Activated T-cell treated with anti-CD3 and anti-CD28 coated beads for 48 hours (primary cell): ENCODE measurements at places on chromosomes 6 and 20.

GRCh38 chr6:143564484-143565017 lies 53.0 kb upstream of the FUCA2 start:
- DNase-seq, result no peak

DNA sequence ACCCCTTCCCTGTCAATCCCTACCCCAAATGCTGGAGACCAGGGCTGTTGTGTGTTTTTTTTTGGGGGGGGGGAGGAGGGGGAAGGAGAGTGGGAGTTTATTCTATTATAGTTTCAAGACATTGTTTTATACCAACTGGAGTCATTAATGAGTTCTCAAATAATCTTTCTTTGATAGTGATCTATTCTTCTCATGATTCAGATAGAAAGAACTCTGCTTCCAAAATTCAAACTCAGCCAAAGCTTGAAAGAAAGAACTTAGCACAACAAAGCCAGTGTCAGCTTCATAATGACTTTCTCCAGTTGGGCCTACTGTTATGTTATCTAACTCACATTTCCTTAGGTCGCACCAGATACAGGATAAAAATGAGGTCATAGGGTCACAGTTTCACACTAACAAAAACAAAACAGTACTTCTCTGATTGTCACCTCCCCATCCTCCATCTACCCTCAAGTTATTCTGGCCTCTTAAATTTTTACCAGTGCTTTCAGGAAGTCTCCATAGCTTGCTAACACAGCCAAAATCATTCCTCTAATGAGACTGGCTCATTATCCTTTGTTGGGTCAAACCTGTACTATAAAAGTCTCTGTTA lies 19.0 kb upstream of the MAP3K7 start:
- DNase-seq, result no peak

DNA sequence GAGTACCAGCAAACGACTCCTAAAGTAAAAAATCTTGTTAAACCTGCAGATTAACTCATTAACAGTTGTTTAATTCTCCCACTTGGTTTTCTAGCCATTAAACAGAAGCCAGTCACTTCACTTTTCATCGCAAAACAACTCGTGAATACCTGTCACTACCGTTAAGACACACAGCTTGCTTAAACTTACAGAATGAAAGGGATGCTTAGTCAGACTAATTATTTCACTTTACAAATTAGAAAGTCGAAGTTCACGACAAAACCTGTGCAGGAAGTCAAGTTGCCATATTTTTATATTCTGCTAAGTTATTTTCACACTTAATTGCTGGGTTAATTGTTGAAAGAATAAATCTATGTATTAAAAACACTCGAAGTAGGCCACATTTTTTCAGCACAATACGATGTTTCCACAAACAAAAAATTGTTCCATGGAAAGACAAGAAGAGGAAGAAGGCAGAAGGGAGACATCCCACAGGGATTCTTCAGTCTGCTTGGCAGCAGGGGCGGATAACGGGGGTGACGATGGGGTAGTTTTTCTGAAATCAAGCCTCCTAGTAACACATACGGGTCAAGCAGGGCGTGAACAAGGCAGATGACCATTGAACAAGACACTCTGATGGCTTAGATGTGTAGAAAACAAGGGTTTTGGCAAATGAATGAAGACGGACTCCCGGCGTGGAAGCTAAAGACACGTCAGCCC lies 933 bp downstream of the SSR1 start:
- DNase-seq, result no peak

GRCh38 chr6:24064106-24064505 lies 61.9 kb upstream of the NRSN1 start:
- no peak for DNase-seq

DNA sequence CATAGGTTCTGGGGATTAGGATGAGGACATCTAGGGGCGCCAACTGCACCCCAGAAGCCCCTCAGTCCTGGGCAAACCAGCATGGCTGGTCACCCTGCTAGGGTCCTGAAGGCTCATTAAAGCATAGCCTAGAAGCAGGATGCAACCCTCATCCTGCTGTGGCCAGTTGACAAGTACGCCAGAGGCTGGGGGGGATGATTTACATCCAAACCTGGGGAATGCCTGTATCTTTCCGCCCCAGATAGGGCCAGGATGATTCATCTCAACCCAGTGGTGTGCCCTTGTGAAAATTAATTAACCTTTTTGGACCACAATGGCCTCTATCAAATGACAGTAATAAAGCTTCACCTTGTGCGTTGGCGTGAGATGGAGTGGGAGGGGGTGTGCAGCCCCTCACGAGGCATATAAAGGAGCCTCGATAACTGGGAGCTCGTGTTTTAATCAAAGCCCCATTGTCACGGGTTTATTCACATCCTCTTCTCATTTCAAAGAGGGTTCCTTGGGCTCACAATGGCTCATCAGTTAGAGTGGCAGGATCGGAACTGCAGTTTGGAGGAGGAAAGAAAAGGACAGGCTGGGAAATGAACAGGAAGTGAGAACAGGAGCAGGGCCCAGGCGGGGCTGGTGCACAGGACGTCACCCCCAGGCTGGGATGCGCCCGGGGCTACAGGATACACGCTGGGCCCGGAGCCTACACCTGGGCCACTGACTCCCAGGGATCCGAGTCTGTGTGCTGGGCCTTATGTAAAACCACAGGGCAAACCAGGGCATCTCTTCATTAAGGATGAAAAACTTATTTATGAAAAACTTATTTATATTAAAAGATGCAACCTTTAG lies 121.8 kb upstream of the PHACTR3 start:
- DNase-seq, result no peak

GRCh38 chr6:139290787-139291311 lies 949 bp downstream of the TXLNB start:
- no peak for DNase-seq

DNA sequence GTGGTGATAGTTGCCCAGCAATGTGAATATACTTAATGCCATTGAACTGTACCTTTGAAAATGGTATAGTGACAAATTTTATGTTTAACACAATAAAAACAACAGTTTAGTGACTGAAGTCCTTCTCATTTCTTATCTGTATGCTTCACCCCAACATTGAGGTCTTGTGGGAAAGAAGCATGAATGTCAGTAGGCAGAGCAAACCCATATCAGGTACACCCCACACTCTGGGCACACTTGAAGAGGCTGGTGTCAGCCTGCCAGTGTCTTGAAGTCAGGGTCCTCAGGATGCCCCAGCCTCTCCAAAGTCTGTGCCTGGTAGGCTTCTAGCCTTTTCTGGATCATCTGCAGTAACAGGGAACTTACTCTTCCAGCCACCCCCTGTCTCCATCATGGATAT lies 51.2 kb downstream of the CD164 start:
- no peak for DNase-seq

GRCh38 chr6:81808851-81809570 lies 56.5 kb upstream of the TENT5A start:
- DNase-seq, result no peak

DNA sequence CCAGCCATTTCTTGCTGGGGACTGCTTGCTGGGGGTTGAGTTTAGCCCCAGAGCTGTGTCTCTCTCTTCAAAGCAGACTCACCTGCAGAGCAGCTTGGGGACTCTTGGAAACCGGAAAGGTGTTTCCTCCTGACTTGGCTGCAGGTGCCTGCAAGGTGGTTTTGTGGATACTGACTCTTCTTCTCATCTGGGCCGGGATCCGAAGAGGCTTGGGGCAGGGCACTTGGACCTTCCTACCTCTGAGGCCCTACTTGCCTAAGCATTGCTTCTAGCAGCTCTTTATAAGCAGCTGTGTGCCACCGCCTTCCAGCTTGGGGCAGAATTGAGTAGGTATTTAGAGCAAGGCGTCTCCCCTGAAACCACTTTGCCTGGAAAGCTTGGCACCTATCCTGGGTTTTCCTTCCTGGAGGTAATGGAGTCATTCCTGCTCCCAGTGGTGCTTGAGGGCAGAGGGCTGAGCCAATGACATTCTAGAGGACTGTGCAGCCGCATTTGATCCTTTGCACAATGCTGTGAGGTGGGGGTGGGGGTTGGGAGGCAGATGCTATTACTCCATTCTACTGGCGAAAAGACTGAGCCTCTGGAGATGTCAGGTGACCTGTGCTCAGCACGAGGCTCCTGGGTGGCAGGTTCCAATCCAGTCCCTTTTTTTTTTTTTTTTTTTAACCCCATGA lies 3.4 kb upstream of the CTSZ start:
- no peak for DNase-seq

GRCh38 chr20:16580620-16581019 lies 7.4 kb upstream of the KIF16B start:
- no peak for DNase-seq

GRCh38 chr6:110270165-110270564 lies 88.0 kb downstream of the METTL24 start:
- DNase-seq, result no peak

DNA sequence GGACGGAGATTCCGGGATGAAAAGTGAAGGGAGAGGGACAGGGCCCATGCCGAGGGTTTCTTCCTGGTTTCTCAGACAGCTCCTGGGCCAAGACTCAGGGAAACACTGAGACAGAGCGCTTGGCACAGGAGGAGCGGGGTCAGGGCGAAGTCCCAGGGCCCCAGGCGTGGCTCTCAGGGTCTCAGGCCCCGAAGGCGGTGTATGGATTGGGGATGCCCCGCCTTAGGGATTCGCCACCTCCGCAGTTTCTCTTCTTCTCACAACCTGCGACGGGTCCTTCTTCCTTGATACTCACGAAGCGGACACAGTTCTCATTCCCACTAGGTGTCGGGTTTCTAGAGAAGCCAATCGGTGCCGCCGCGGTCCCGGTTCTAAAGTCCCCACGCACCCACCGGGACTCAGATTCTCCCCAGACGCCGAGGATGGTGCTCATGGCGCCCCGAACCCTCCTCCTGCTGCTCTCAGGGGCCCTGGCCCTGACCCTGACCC lies 55.0 kb upstream of the HLA-A start:
- DNase-seq, result no peak

DNA sequence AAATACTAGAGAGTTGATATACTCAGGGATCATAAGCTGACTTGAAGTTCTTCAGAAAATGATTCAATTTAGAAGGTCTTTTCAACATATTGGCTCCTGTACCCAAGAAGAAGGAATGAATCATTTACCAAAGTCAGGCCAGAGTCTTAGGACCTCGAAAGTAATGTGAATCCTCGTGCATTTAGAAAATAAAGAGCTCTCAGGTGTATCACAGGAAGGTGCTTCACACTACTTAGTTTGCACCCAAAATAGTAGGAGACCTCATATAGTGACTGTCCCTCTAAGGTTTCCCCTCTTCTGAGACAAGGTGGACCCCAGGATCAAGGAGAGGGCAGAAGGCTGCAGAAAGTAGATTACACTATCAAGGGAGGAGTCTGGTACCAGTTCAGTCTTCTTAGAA lies 71.8 kb downstream of the F13A1 start:
- DNase-seq, result no peak

GRCh38 chr6:80501636-80502035 lies 395.2 kb downstream of the BCKDHB start:
- no peak for DNase-seq

DNA sequence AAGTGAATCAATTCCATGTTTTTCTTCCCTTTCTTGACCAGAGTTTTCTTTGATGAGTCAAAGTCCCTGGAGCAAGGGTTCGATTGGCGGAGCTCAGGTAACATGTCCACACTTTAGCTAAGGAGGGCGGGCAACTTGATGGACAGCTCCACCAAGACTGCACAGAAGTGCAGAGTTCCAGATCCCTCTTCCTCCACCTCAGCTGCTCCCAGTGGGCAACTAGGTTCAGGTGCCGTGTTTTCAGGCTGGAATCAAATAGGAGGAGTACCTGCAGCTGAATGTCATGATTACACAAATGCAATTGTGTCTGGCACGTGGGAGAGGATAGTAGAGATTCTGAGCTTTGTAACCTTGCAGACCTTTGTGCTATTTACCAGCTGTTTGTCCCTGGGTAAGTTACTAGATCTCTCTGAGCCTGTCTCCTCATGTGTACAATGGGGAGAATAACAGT lies 1.9 kb upstream of the ELMO2 start:
- no peak for DNase-seq

- DNase-seq, result no peak
Observed at GRCh38 chr6:159468994-159469393, 224.0 kb downstream of the SOD2 start.

DNA sequence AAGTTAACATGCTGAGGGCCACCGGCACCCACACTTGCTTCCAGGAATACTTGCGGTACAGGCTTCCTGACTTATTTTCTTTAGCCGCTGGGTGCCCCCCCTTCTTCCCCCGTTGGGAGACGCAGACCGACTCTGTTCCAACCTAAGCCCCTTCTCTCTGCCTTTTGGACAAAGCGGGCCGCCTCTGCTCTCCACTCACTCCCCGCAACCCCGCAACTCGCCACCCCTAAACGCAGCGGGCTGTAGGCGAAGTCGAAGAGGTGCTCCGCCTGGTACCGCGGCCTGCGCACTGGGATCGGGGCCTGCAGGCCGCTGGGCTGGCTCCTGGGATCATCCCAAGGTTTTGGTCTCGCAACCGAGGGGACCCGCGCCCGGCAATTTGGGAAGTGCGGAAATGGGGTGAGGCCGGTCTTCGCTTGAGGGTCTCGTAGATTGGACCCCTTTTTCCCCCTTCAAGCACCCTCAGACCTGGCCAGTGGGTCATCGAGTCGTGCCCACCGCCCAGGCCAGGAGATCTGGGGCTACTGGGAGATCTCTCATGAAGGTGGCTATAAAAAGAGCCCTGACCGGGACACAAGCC lies 4.7 kb upstream of the FOXF2 start:
- no peak for DNase-seq

DNA sequence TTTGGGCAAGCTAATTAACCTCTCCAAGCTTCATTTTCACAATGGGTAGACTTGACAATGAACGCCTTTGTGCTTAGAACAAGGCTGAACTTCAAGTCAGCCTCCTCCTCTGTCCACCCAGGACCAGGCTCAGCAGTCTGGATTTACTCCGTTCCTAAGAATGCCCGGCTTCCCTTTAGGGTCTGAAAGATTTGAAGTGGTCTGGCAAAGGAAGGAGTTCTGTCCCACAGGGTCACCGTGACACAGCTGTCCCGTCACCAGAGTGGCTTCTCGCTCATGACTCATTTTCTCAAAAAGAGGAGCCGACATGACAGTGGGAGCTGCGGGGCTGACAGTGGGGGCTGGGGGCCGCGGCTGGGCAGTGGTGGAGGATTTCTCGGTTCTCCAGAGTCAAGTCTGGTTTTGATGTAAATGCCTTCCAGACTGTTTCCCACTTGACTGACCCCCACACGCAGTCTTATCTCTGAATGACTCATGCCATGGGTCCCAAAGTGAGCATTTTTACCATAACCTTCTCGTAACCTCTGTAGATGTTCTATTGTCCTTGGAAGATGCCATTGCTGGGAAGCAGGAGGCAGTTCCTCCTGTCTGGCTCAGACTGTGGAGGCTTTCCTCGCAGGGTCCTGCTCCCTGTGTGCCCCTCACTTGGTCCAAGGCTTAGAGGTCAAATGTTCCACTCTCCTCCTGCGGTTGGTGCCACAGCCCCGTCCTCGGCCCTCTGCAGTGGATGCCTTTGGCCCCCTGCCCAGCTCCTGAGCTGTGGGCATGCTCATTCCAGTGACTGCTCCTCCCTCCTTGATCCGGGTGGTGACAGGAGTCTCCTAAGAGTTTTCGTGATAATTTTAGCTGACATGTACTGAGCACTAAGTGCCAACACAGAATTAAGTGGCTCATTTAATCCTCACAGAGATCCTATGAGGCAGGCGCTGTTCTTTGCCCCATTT lies 253.1 kb downstream of the FNDC1 start:
- DNase-seq, result no peak
